Skin of body (tissue), 3 donors: ENCODE measurements at places on chromosomes 1 and 21. TPM values are rescaled to one million over a fixed set of nuclear protein-coding genes. Genes with fewer than 3 reads are reported as not detected.

DNA sequence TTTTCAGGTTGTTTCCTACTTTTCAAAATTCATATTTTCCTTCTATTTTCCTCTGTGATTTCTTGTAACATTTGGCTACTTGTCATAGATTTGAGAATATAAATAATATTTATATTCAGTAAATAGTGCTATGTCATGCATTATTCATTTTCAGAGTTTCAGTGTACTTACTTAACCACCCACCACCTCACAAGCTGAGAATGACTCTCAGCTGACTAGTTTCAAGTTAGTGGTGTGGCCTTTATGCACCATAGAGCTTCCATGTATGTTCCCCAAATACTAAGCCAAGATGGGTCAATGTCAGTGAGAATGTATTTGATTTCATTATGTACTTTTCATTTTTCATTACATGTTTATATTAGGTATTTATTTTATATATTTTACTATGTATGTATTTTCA is 56.9 kb upstream of the RGS1 start:
- no peak for DNase-seq

The RAB42 gene
- total RNA-seq, result 6.4 TPM

The SERTAD4 gene
- total RNA-seq, result 5.7 TPM

The DMBX1 gene
- total RNA-seq, result not detected

DNA sequence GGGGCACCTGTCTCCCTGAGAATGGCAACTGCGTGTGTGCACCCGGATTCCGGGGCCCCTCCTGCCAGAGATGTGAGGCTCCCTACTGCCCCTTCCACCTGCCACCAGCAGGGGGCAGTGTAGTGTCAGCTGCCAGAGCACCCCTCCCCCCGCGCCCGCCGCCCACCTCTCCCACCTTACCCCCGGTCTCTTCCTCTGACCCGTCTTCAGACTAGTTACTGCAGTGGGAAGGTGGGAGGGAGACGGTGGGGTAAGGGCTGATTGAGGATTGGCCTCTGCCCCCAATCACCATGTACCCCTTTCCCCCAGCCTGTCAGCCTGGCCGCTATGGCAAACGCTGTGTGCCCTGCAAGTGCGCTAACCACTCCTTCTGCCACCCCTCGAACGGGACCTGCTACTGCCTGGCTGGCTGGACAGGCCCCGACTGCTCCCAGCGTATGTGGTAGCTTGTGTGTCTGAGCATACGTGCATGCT is 10.1 kb upstream of the LRRC71 start:
- DNase-seq, result no peak
